ENCODE measurements at places on chromosomes 7 and 10.

DNA sequence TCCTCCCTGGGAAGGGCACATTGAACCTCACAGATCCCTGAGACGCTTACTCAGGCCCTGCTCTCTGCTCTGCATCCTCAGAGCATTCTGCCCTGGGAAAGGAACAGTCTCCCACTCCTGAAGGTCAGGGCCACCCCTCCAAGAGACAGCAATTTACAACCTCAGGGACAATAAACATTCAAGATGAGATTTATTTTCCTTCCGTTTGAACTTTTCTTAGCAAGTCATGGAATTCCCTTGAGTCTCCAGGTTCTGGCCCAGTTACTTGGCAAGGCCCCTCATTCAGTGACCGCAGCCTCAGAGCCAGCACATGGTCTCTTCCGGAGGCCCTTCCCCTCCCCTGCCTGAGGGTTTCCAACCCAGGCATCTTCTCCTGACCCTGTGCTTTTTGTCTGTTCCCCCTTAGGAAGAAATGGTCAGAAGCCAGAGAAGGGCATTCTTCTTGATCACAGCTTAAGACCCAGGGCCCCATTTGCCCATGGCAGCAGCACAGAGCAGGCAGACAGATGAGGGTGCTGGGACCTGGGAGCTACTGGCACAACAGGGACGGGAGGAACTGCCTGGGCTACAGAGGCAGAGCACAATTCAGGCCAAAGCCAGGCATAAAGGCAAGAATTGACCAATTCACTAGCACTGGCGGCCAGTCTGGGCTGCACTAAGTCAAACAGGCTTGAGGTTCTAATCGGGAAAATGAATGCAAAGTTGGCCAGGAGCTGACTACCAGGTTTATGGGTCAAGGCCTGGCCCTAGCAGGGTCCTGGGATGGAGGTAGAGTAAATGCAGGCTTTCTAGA lies 56.7 kb downstream of the VSTM4 start:
- no peak for DNase-seq

GRCh38 chr10:121459622-121460453 lies 138.4 kb downstream of the FGFR2 start:
- DNase-seq: no peak

- DNase-seq: no peak
Measured at GRCh38 chr7:151385626-151386300, 24.1 kb downstream of the WDR86 start.

GRCh38 chr7:1210979-1211608 lies 21.6 kb upstream of the UNCX start:
- DNase-seq: no peak

- no peak for DNase-seq
Measured at GRCh38 chr7:22765609-22766008, 38.6 kb downstream of the IL6 start.

GRCh38 chr7:2016761-2017480 lies 215.8 kb downstream of the MAD1L1 start:
- DNase-seq: no peak

DNA sequence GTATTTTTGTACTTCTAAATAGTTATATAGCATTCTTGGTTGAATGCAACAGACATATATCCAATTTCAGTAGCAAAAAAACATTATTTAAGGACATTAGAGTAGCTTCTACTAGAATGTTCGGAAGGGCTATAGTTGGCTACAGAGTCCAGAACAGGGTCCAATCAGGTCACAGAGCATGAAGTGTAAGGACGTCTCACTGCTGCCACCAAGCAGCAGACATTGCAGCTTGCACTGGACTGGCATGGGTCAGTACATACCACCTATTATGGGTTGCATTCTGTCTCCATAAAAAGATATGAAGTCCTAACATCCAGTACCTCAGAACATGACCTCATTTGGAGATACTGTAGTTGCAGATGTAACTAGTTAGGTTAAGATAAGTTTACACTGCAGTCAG lies 87.3 kb downstream of the LHFPL3 start:
- no peak for DNase-seq
